KG1 (cell line): ENCODE measurements at places on chromosomes 3 and 15.

- no peak for DNase-seq
These were observed 244.6 kb downstream of the STXBP5L start for GRCh38 chr3:121152573-121152972.

GRCh38 chr3:135532021-135532420 is 433.5 kb upstream of the PPP2R3A start:
- DNase-seq = no peak

DNA sequence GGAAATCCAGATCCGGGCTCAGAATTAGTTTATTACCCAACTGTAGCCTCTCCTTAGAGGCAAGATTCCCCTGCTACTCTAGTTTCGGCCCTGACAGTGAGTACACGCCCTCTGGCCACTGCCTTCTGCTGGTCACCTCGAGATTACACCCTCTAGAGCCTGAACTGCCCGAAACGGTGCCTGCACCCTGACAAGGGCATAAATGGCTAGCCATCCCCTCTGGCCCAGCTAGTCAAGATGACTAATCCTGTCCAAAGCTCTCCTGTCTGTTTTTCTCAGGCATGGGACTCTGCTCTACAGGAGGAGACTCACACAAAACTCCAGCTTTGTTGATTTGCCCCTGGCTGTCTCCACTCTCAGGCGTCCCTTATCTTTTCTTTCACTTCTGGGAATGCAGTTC is 150.5 kb upstream of the UBE2E2 start:
- DNase-seq = no peak

DNA sequence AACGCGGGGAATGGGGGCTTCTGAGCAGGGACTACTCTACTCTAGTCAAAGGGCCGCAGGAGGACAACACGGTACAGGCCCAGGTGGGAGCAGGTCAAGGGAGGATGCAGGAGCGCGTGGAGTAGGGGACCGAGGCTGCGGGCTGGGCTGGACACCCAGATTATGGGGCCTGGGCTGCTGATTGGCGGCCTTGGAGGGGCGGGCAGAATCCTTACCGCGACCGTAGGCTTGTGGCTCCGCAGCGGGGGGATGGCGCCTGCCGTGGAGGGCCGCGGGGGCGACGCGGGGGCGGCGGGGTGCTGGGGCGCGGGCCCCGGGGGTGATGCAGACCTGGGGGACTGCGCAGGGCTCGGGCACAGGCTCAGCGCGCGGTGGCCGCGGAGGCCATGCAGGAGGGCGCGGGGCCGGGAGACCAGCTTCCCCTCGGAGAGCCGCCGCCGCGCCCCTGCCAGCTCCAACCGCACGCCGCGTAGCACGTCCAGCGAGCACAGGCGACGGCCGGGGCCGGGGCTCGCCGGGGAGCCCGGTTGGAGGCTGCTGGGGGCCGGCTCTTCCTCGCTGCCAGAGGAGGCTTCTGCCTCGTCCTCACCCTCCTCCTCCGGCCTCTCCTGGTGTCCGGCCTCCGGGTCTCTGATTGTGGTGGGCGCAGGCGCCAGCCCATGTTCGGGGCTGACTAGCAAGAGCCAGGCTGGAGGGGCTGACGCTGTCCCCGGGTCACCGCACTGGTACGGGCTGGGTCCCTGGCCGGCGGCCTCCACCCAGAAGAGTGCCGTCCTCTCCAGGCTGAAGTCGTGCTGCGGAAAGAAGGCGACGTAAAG is 12.9 kb downstream of the UBAP1L start:
- no peak for DNase-seq

GRCh38 chr3:80663426-80663825 is 895.6 kb upstream of the ROBO1 start:
- no peak for DNase-seq

DNA sequence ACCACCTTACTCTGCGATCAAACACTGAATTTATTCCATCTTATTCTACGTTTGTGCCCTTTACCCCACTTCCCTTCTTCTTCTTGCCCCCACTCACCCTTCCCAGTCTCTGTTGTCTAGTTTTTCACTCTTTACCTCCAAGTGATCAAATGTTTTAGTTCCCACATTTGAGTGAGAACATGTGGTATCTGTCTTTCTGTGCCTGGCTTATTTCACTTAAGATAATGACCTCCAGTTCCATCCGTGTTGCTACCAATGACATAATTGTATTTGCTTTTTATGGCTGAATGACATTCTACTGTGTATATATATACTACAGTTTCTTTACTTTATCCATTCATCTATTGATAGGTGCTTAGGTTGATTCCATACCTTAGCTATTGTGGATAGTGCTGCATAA is 78.8 kb downstream of the PDCD6IP start:
- no peak for DNase-seq

DNA sequence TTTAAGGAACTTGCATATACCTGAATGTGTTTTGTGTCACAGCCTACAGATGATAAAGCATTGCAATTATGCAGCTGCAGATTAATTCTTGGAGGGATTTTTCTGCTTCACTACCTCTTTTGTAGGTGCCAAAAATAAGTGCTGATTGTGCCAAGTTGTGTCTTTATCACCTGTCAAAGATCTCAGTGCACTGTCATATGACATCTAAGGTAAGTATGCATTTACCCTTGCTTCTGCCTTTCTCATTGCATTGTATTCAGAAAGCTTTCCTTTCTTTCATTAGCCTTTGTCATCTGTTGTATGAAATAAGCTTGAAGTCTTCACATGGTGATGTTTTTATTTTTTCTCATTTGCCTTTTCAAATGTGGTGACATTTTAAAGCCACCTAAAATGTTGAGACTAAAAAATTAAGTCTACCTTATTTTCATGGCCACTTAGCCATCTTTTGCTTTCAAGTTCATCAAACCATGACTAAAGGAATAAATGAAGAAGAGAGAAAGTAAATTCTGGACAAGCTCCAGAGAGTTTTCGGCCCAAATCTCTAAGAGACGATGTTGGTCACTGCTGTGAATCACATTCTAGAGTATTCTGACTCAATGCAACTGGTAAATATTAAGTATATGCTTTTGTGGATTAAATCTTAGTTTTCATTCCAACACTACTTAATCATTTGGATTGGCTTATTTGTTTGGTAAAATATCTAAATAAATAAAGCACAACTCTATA is 381.8 kb upstream of the EPHA3 start:
- DNase-seq = no peak

DNA sequence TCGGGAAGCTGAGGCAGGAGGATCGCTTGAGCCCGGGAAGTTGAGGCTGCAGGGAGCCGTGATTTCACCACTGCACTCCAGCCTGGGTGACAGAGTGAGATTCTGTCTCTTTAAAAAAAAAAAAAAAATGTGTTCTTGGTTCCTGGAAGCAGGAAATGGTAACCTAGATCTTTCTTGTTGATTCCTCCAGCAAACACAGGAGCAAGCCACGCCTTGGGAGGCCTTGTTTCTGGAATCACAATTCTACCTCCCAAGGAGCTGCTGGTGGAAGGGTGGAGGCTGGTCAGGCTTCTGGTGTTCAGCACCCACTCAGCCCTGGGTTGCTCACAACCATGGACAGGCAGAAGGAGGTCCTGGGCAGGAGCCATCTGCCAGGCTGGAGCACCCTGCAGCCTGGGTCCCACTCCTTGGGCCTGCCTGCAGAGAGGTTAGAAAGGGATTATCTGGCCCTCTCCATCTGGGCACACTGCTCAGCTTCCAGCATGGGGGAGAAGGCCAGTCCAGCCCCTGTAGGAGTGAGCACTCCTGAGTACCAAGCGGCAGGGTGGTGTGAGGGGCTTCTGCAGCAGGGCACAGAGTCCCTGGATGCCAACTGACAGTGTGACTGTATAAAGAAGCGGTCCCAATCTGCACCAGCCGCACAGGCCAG is 65.6 kb downstream of the ABTB1 start:
- no peak for DNase-seq

DNA sequence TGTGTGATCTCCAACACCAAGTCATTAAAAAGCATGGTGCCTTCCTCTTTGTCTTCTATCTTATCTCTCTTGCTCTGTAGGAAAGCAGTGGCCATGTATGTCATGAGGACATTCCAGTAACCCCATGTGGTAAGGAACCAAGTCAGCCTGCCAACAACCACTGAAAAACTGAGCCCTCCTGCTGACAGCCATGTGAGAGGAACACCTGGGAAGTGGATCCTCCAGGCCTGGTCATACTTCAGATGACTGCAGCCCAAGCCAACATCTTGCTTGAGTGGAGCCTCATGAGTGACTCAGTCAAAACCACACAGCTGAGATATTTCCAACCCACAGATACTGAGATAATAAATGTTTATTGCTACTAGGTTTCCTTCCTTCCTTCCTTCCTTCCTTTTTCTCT is 597.3 kb downstream of the ZIC1 start:
- no peak for DNase-seq

- DNase-seq = no peak
These were observed 666 bp downstream of the SNX33 start for GRCh38 chr15:75648156-75649000.
